Osteoblast (primary cell): ENCODE measurements at places on chromosomes 5 and 9. TPM values are rescaled to one million over a fixed set of nuclear protein-coding genes. Genes with fewer than 3 reads are reported as not detected.

The BNC2 gene
- 51.3 and 53.9 TPM in 2 replicates for total RNA-seq

The LSM11 gene
- 4.4 and 4.7 TPM in 2 replicates for total RNA-seq

GRCh38 chr5:14164164-14165163, 21.3 kb downstream of the TRIO start:
- H3K4me3 ChIP-seq: no peak overlapping the region
- no peak for DNase-seq
- H3K27ac ChIP-seq: peak overlapping the region; percentile 51
- H3K27me3 ChIP-seq: no peaks in the 10 kb centered on the region

The PAM gene
- 248 and 254 TPM in 2 replicates for total RNA-seq

- peaks cover 6% of the 10 kb centered on the region for H3K36me3 ChIP-seq
- peak; percentile 96 for DNase-seq
- H3K4me1 ChIP-seq: peaks cover 22% of the 10 kb centered on the region
- no peaks in the 10 kb centered on the region for H3K27me3 ChIP-seq
- H3K4me3 ChIP-seq: peak within 1 kb of the TSS; percentile 92
- peak within 1 kb of the TSS; percentile 43 for H3K27ac ChIP-seq
These were observed at the start of gene GEMIN5 for GRCh38 chr5:154937718-154938466. Gene GEMIN5, minus strand, starts transcription at chr5:154938211. Its CDS starts 78 bp downstream, at chr5:154938133.

DNA sequence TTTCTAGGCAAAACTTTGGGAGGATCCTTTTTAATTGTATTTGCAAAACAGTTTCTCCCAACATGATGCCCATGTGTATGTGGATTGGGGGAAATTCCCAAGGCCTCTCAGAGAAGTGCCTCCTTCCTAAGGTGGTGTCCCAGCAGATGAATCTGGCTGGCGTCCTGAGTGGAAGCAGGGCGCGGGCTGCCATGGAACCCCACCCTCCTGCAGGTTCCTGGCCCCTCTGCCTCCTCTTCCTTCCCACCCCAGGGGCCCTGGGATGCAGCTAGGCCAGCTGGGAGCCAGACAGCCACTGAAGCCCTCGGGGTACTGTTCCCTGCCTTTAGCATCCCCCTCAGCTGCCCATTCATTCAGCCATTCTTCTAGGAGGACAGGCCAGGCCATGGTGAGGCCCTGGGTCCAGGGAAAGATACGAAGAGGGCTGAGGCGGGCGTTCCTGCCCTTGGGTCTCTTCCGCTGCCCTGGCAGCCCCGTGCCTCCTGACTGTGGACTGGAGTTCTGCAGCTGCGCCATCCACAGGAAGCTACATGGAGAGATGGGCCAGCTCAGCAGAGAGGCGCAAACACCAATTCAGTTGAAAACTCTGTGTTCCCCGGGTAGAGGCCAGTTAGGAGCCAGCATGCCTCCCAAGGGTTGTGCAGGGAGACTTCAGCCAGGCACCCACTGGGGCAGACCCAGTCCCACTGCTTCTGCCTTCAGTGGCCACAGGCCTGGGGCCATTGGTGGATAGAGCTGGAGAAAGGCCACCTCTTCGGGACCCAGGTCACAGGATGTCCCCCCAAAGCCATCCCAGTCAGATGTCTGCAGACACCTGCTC, 36.5 kb downstream of the ADAMTS2 start:
- H3K27me3 ChIP-seq: no peaks in the 10 kb centered on the region
- H3K36me3 ChIP-seq: peaks cover 3% of the 10 kb centered on the region
- no peak overlapping the region for H3K4me3 ChIP-seq
- peak; percentile 27 for DNase-seq
- H3K27ac ChIP-seq: peak overlapping the region; percentile 99

GRCh38 chr5:98599016-98599415, 174.4 kb upstream of the RGMB start:
- DNase-seq: no peak
- H3K27me3 ChIP-seq: no peaks in the 10 kb centered on the region
- H3K4me1 ChIP-seq: no peaks in the 10 kb centered on the region
- no peaks in the 10 kb centered on the region for H3K36me3 ChIP-seq
- H3K4me3 ChIP-seq: no peak overlapping the region

The BTNL9 gene
- not detected in 2 replicates for total RNA-seq

The CCNO gene
- 1.4 and 2.1 TPM in 2 replicates for total RNA-seq

The CDC20B gene
- not detected in 2 replicates for total RNA-seq

The CDH9 gene
- total RNA-seq: not detected in 2 replicates

- no peak overlapping the region for H3K27ac ChIP-seq
- H3K4me3 ChIP-seq: no peak overlapping the region
- no peaks in the 10 kb centered on the region for H3K36me3 ChIP-seq
- DNase-seq: no peak
- H3K27me3 ChIP-seq: no peaks in the 10 kb centered on the region
- peaks cover 19% of the 10 kb centered on the region for H3K4me1 ChIP-seq
These were observed 36.7 kb upstream of the ZSWIM6 start for GRCh38 chr5:61295365-61295764.

- DNase-seq: no peak
- H3K36me3 ChIP-seq: no peaks in the 10 kb centered on the region
- no peak overlapping the region for H3K4me3 ChIP-seq
- no peaks in the 10 kb centered on the region for H3K27me3 ChIP-seq
These were observed 97.1 kb downstream of the ADCY2 start for GRCh38 chr5:7493081-7493480.

- H3K36me3 ChIP-seq: no peaks in the 10 kb centered on the region
- DNase-seq: peak; percentile 21
- no peak overlapping the region for H3K27ac ChIP-seq
- H3K4me3 ChIP-seq: no peak overlapping the region
- H3K4me1 ChIP-seq: no peaks in the 10 kb centered on the region
These were observed 188.8 kb downstream of the FBN2 start for GRCh38 chr5:128349044-128349858.

The SLC36A2 gene
- total RNA-seq: not detected in 2 replicates

The IFNA13 gene
- total RNA-seq: not detected in 2 replicates

DNA sequence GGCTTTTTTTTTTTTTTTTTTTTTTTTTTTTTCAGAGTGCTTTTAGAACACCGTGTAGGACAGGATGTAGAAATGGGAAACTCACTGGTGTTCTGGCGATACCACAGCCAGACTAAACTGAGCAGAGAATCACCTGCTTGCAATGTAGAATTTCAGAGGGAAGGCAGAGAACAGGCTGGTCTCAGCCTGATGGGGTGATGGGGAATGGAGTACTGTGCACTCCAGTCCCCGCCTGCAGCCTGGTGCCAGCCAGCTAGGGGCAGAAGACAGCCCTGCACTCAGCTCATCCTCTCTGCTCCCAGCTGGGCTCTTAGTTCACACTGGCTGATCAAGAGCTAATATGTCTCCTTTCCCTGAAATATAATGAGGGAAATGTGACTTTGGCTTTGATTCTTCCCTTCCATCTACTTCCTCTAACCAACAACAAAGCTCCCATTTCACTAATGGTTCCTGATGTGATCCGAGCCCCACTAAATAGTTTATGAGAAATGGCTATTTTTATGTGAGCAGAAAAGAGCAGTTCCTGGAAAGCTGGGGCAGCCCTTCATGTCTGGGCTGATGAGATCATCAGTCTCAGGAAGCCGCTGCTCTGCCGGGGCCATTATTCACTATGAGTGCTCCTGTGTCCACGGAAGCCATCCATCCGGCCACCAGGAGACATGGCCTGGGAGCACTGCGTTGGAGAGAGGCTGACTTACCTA, 209.7 kb downstream of the GADD45G start:
- no peak for DNase-seq
- H3K36me3 ChIP-seq: no peaks in the 10 kb centered on the region
- H3K4me1 ChIP-seq: no peaks in the 10 kb centered on the region
- H3K27ac ChIP-seq: no peak overlapping the region

GRCh38 chr5:172377438-172377837, 76.9 kb downstream of the SH3PXD2B start:
- peak; percentile 25 for DNase-seq
- H3K27ac ChIP-seq: no peak overlapping the region
- H3K4me1 ChIP-seq: no peaks in the 10 kb centered on the region
- H3K4me3 ChIP-seq: no peak overlapping the region
- H3K27me3 ChIP-seq: no peaks in the 10 kb centered on the region

- DNase-seq: no peak
- no peaks in the 10 kb centered on the region for H3K27me3 ChIP-seq
- no peaks in the 10 kb centered on the region for H3K4me1 ChIP-seq
- H3K4me3 ChIP-seq: no peak overlapping the region
- no peak overlapping the region for H3K27ac ChIP-seq
These were observed 78.0 kb upstream of the CACNA1B start for GRCh38 chr9:137799630-137799983.

GRCh38 chr5:21826884-21827283, 1026.3 kb downstream of the CDH12 start:
- no peak overlapping the region for H3K4me3 ChIP-seq
- DNase-seq: no peak
- H3K36me3 ChIP-seq: no peaks in the 10 kb centered on the region
- no peaks in the 10 kb centered on the region for H3K4me1 ChIP-seq
- H3K27me3 ChIP-seq: no peaks in the 10 kb centered on the region

DNA sequence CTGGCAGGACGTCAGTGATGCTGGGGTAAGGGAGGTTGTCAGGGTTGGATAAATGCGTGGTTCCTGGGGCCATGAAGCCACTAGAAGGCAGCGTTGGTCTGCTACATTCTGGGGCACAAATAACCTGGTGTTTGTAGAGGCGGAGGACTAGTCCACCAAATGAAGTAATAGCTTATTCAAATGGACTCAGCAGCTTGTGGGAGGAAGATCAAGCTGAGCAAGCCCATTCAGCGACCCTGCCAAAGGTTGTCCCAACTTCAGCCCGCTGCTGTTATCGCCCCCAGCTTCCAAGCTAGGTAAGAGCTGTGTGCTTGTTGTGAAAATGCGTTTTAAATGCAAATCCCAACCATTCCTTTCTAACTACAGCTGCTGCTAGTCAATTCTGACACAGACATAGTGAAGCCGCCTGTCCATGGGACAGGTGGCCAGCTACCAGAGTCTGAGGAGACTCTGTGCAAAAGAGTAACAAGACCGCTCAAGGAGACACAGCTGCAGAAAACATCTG, 7.6 kb upstream of the FAM240B start:
- no peak overlapping the region for H3K4me3 ChIP-seq
- H3K4me1 ChIP-seq: no peaks in the 10 kb centered on the region
- no peak overlapping the region for H3K27ac ChIP-seq

GRCh38 chr5:76029739-76030138, 53.4 kb upstream of the SV2C start:
- no peaks in the 10 kb centered on the region for H3K4me1 ChIP-seq
- H3K27ac ChIP-seq: no peak overlapping the region
- H3K4me3 ChIP-seq: no peak overlapping the region
- H3K27me3 ChIP-seq: no peaks in the 10 kb centered on the region
- DNase-seq: no peak
- no peaks in the 10 kb centered on the region for H3K36me3 ChIP-seq

- no peak overlapping the region for H3K4me3 ChIP-seq
- H3K27me3 ChIP-seq: no peaks in the 10 kb centered on the region
- H3K4me1 ChIP-seq: no peaks in the 10 kb centered on the region
- H3K27ac ChIP-seq: no peak overlapping the region
These were observed 582.0 kb upstream of the TUSC1 start for GRCh38 chr9:26260238-26260637.

DNA sequence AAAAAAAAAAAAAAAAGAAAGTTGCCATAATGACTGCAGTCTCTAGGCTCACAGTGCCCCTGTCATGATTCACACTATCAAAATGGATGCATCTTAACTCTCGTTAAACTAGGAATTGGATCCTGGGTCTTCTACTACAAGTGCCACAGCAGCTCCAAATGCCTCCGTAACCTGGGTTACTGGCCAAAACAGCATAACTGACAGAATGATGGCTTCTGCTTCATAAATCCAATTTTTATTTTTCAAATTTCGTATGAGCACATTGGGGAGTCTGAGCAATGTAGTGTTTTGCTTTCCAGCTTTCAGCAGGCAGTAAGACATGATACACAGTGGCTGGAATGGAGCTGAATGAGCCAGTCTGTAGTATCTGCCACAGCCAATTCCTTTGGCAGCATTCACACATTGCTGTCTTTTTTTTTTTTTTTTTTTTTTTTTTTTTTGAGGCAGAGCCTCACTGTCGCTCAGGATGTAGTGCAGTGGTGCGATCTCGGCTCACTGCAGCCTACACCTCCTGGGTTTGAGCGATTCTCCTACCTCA, 36.0 kb upstream of the NPM1 start:
- no peaks in the 10 kb centered on the region for H3K27me3 ChIP-seq
- DNase-seq: no peak
- H3K27ac ChIP-seq: no peak overlapping the region
- H3K36me3 ChIP-seq: no peaks in the 10 kb centered on the region

The AFAP1L1 gene
- total RNA-seq: 1.1 and 1.5 TPM in 2 replicates

GRCh38 chr9:74865177-74865576, 22.5 kb downstream of the TRPM6 start:
- no peaks in the 10 kb centered on the region for H3K4me1 ChIP-seq
- no peaks in the 10 kb centered on the region for H3K36me3 ChIP-seq
- no peak for DNase-seq
- no peak overlapping the region for H3K4me3 ChIP-seq
- no peaks in the 10 kb centered on the region for H3K27me3 ChIP-seq
- H3K27ac ChIP-seq: no peak overlapping the region

GRCh38 chr9:136544964-136545691, 720 bp downstream of the NOTCH1 start:
- DNase-seq: no peak
- peaks cover 8% of the 10 kb centered on the region for H3K36me3 ChIP-seq
- H3K27ac ChIP-seq: peak overlapping the region; percentile 28
- H3K4me3 ChIP-seq: peak overlapping the region; percentile 83
- no peaks in the 10 kb centered on the region for H3K27me3 ChIP-seq
- H3K4me1 ChIP-seq: peaks cover 18% of the 10 kb centered on the region

The SLC31A1 gene
- total RNA-seq: 45.2 and 53.0 TPM in 2 replicates

DNA sequence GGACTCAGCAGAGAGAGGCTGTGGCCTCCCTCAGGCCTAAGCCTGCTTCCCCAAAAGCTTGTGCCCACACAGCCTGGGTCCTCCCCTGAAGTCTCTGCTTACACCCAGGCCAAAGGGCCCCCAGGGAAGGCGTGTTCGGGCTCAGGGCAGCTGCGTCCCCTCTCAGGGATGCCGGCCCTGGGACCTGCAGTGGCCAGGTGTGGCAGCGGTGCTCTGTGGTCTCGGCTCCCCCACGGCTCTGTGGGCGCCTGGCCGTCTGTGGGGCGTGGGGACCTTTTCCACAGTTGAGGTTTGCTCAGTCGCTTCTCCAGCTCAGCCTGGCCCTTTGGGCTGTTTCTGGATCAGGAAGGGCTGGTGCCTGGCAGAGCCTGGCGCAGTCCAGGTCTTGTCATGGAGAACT, 75.9 kb downstream of the RXRA start:
- no peak overlapping the region for H3K4me3 ChIP-seq
- H3K36me3 ChIP-seq: no peaks in the 10 kb centered on the region
- H3K4me1 ChIP-seq: peaks cover 38% of the 10 kb centered on the region
- DNase-seq: no peak

- H3K36me3 ChIP-seq: no peaks in the 10 kb centered on the region
- no peaks in the 10 kb centered on the region for H3K4me1 ChIP-seq
- H3K27ac ChIP-seq: no peak overlapping the region
- no peak for DNase-seq
- peaks cover 6% of the 10 kb centered on the region for H3K27me3 ChIP-seq
- no peak overlapping the region for H3K4me3 ChIP-seq
These were observed 29.4 kb upstream of the ATP6V1G1 start for GRCh38 chr9:114558027-114558675.

DNA sequence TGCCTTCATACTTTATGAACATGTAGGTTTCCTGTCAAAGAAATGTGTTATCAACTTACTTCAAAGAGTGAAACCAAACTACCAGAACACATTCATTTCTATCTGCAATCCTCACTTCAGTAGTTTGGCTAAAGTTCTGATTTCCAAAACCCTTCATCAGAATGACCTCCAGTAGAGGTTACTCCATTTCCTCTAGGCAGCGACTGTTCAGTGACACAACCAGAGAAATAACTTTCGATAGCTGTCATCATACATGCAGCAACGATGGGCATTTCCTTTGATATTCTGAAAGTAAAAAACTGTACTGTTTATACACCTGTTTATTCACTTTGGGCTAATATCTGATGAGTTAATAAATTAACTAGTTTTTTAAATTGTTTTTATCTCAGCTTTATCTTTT, 532.5 kb upstream of the IZUMO3 start:
- no peaks in the 10 kb centered on the region for H3K36me3 ChIP-seq
- H3K27ac ChIP-seq: no peak overlapping the region
- no peaks in the 10 kb centered on the region for H3K27me3 ChIP-seq
